ENCODE measurements at places on chromosomes 2 and 18.

DNA sequence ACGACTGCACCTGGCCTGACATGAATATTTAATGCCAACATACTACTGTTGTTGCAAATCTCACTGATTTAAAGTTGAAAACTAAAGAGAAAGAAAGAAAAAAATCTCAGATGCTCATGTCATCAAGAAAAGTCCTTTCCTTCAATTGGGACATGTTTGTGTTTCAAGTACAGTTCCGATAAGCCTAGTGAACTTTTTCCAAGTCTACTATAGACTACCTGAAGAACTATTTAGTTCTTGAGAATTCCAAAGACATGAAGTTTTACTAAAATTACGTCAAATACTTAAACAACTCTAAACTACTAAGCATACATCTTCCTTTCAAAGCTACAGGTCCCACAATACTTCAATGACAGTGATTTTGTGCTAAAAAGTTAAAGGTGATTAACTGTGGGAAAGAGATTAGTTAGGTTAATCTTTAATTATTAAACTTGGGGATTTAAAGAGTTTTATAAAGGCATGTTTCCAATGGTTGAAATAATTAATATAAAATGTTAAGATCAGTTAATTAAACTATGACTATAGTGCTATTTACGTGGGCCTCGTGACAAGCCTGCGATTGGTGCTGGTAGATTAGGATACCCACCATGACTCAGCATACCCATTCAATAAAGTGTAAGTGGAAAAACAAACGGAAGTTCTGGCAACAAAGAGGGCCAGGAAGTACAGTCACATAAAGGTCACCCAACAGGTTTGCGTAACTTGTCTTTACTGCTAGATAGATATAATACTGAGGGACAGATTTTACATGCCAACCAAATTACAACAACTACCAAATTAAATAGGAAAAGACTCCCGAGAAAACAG, 55.5 kb downstream of the SEPTIN10 start:
- peak; percentile 92 for DNase-seq

GRCh38 chr2:102367331-102367971, 11.9 kb downstream of the IL18R1 start:
- no peak for DNase-seq

- no peak for DNase-seq
Measured at GRCh38 chr2:128562471-128563347, 244.0 kb upstream of the HS6ST1 start.

DNA sequence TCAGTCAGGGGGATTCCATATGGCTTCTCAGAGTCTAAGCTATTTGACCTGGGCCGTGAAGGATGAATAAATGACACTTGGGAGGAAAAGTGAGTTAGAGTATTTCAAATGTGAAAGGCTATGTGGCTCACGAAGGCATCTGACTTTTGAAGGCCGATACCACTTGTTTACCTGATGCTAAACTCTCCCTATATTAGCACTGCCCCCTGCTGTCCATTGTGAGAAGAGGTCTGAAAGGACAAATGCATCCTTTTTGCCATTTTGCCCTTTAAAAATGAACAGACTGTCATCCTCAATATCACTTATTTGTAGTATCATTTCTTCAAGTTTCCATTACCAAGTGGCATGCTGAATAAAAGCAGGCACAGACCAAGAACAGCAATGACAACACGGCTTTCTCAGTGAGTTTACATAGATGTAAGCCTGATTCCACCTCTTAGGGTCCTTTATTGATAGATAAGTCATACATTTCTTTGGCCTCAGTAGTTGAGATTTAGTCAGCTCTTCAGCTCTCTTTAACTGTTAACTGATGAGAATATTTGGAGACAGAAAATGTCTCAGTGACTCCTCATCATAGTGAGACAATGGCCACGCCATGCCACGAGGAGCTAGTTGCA, 40.1 kb downstream of the DOCK10 start:
- peak; percentile 64 for DNase-seq

GRCh38 chr2:172693529-172694455, 41.9 kb upstream of the RAPGEF4 start:
- DNase-seq: no peak

All from kidney capillary endothelial cell (primary cell).